ENCODE measurements at places on chromosomes 6 and 20.

- no peaks in the 10 kb centered on the region for H3K27me3 ChIP-seq
- peaks cover 8% of the 10 kb centered on the region for H3K4me1 ChIP-seq
- no peaks in the 10 kb centered on the region for H3K36me3 ChIP-seq
- H3K4me3 ChIP-seq = no peak overlapping the region
- DNase-seq = no peak
- no peak overlapping the region for H3K27ac ChIP-seq
These were observed 7.8 kb downstream of the NAA20 start for GRCh38 chr20:20024942-20025341.

GRCh38 chr6:159308198-159308597, 139.0 kb downstream of the FNDC1 start:
- DNase-seq = no peak
- H3K36me3 ChIP-seq = no peaks in the 10 kb centered on the region
- H3K27ac ChIP-seq = no peak overlapping the region
- no peak overlapping the region for H3K4me3 ChIP-seq
- no peaks in the 10 kb centered on the region for H3K27me3 ChIP-seq

DNA sequence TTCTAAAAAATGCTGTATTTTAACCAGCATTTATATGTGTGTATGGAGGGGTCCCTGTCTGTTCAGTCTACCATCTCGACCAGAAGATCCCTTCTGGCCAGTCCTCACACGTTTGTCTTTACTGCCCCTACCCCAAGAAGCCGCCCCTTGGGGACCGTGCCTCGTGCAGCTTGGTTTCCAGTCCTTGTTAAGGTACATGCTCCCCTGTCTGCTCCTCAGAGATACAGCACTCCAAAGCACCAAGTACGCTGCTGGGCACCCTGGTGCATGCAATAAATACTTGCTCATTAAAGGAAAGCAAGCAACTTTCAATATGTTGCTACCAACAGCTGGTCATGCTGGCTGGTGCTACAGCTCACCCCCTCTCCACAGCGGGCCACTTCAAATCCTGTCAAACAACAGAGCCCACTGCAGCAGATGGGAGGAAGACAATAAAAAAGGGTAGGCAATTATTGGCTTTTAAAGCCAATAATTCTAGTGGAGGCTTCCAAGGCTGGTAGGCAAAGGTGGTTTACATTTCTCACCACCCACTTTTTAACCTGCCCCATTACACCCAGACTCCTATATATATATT, 61.6 kb downstream of the PSMG4 start:
- H3K36me3 ChIP-seq = no peaks in the 10 kb centered on the region
- peaks cover 22% of the 10 kb centered on the region for H3K4me1 ChIP-seq
- no peak for DNase-seq
- H3K27me3 ChIP-seq = no peaks in the 10 kb centered on the region

DNA sequence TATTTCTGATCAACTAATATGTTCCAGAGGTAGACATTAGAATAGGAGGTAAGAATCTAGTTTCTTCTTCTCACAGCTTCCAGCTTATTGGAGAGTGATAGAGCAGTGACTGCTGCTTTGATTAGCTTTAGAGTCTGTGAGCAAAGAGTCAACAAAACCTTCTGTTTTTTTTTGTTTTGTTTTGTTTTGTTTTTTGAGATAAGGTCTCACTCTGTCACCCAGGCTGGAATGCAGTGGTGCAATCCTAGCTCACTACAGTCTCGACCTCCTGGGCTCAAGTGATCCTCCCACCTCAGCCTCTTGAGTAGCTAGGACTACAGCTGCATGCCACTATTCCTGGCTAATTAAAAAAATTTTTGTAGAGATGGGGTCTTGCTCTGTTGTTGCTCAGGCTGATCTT, 39.3 kb downstream of the TSBP1 start:
- H3K27me3 ChIP-seq = no peaks in the 10 kb centered on the region
- H3K27ac ChIP-seq = no peak overlapping the region
- no peak for DNase-seq
- H3K36me3 ChIP-seq = no peaks in the 10 kb centered on the region
- H3K4me1 ChIP-seq = no peaks in the 10 kb centered on the region
- no peak overlapping the region for H3K4me3 ChIP-seq

DNA sequence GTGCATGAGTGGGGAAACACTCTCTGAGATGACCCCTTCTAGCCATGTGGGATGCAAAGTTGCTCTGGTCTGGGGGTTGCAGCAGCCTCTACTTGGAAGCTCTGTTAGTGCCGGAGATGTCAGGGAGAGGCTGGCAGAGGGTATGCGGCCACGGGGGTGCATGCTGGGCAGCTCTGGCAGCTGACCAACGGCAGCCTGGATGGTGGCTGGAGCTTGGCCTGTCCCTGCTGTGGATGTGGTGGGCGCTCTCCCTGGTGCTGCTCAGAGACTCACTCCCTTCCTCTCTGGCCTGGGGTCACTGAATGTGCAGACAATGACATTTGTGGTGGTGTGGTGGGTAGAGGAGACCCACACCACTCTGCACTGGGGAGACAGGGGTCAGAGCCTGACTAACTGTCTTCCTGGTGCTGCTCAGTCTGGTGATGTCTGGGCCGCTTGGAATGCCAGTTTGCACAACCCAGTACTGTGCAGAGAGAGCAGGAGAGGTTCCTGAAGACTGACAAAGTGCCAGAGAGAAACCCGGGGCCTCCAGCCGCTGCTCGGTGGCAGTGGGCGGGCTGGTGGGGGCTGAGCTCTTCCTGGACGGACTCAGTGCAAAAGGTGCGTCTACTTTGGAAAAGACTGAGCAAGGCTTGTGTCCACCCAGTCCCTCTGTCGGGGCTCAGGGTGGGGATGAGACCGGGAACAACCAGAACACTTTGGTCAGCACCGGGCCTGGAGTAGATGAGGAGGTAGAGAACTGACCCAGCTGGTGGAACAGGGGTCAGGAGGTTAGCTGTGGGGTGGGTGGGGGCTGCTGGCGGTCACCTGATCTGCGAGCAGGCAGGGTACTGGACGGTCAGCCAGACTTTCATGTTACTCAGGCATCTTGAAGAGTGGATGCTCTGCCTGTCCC, 2.7 kb downstream of the MYT1 start:
- no peak overlapping the region for H3K27ac ChIP-seq
- H3K36me3 ChIP-seq = no peaks in the 10 kb centered on the region
- H3K4me1 ChIP-seq = no peaks in the 10 kb centered on the region
- peaks cover 16% of the 10 kb centered on the region for H3K27me3 ChIP-seq

DNA sequence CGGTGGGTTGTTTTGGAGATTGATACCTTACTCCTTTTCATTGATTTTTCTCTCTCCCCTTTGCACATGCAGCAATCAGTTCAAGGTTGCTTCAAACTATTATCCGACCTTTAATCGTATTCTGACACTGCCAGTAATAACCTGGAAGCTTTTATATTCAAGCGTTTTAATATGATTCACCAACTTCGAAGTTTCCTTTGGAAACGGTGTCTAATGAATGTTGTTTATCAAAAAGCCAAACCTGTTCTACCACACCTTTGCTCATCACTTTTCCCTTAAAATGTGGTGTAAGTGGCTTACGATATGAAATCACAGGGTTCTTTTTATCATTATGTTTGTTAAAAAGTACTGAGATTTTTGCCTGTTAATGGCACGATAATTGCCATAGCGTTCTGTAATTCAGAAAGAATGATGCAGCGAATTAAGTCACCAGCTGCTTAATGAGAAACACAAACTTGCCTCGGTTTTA, 660 bp downstream of the STXBP5 start:
- H3K27me3 ChIP-seq = no peaks in the 10 kb centered on the region
- peaks cover 9% of the 10 kb centered on the region for H3K4me1 ChIP-seq
- DNase-seq = no peak

DNA sequence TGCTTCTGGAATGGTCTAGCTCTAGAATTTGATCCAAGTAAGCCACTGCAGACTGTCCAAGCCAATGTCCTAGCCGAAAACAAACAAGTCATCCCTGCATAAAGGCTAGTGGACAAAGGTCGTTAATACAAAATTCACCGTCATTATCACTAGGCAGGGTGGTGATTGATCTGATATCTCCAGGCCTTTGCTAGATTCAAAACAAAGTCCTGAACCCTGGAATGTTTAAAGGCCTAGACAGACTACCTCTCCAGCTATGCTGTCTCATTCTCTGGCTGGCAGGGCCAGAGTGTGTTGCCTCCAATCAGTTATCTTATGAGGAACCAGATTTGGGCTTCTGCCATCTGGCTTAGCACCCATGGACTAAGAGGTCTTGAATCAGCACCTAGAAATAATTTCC, 38.3 kb downstream of the MAP7 start:
- H3K27me3 ChIP-seq = no peaks in the 10 kb centered on the region
- no peak overlapping the region for H3K27ac ChIP-seq

- no peaks in the 10 kb centered on the region for H3K27me3 ChIP-seq
- H3K4me3 ChIP-seq = no peak overlapping the region
- no peaks in the 10 kb centered on the region for H3K4me1 ChIP-seq
- H3K27ac ChIP-seq = no peak overlapping the region
- H3K36me3 ChIP-seq = no peaks in the 10 kb centered on the region
These were observed 56.4 kb downstream of the NOX3 start for GRCh38 chr6:155399062-155399744.

- H3K36me3 ChIP-seq = no peaks in the 10 kb centered on the region
- H3K4me1 ChIP-seq = no peaks in the 10 kb centered on the region
- H3K27me3 ChIP-seq = no peaks in the 10 kb centered on the region
- H3K27ac ChIP-seq = no peak overlapping the region
- DNase-seq = no peak
- H3K4me3 ChIP-seq = no peak overlapping the region
These were observed 105.1 kb upstream of the HCRTR2 start for GRCh38 chr6:55069132-55069781.

GRCh38 chr6:87806099-87806498, 104.1 kb upstream of the AKIRIN2 start:
- H3K27ac ChIP-seq = no peak overlapping the region
- H3K27me3 ChIP-seq = no peaks in the 10 kb centered on the region
- H3K4me3 ChIP-seq = no peak overlapping the region

All from CD8-positive, alpha-beta memory T cell (primary cell).